Epithelial cell of prostate (primary cell): ENCODE measurements at places on chromosomes 2 and 18.

- DNase-seq = no peak
Observed at GRCh38 chr2:240429341-240429871, 6.1 kb upstream of the GPC1 start.

DNA sequence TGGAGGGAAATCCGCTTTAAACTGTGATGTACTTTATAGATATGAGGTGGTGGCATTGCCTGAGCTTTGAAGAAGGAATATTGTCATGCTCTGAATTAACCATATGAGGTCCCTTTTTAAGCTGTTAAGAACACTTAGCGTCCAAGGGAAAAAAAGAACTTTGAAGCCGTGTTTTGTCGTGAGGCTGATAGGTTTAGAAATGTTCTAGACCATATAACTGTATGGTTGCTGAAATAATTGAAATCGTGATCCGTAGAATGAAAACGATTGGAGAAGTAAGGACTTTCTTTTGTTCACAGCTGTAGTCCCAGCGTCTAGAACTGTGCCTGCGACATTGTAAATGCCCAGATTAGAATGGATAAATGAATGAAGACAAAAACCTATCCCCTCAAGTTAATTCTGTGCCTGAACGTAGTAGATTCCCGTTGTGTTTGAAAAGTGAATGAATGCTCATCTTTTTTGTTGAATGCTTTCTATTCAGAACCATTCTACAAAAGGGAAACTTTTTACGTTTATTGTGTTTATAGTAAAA is 1.5 kb downstream of the SMCHD1 start:
- no peak for DNase-seq

DNA sequence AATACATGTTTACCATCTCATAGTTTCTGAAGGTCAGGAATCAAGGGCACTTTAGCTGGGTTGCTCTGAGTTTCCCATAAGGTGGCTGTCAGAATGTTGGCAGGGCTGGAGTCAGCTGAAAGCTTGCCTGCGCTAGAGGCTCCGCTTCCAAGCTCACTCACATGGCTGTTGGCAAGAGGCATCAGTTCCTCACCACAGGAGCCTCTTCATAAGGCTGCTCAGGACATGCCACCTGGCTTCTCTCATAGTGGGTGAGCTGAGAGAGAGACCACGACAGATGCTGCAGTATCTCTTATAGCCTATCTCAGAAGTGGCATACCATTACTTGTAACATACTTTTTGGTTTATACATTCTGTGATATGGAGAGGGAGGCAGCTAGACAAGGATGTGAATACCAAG is 7.2 kb downstream of the HADHB start:
- DNase-seq = no peak

GRCh38 chr2:106314444-106314843 is 120.3 kb upstream of the UXS1 start:
- no peak for DNase-seq

DNA sequence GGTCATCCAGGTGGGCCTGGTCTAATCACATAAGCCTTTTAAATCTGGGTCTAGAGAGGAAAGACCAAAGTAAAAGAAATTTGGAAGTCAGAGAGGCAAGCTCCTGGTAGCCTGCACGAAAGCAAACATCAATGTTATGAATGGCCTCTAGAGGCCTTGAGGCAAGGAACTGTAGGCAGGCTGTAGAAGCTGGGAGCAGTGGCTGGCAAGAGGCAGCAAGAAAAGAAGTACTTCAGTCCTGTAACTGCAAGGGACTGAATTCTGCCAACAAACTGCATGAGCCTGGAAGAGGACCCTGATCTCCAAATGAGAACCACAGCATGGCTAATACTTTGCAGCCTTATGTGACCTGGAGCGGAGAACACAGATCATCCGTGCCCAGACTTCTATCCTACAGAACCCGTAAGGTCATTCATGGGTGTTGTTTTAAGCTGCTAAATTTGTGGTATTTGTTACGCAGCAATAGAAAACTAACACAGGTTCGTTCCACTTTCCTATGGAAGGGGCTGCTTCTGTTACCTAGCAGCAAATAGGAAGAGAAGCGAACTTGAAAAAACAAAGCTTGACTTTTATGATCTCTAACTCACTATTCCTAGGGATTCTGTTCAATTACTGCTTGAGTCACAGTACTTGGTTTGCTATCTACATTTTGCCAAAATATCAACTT is 1.2 kb downstream of the IMMT start:
- DNase-seq = no peak
